Nephron progenitor cell (in vitro differentiated cells): ENCODE measurements at places on chromosomes 12 and 14.
A peak's percentile ranks its signal among the peaks of the same experiment; 100 is the strongest.

DNA sequence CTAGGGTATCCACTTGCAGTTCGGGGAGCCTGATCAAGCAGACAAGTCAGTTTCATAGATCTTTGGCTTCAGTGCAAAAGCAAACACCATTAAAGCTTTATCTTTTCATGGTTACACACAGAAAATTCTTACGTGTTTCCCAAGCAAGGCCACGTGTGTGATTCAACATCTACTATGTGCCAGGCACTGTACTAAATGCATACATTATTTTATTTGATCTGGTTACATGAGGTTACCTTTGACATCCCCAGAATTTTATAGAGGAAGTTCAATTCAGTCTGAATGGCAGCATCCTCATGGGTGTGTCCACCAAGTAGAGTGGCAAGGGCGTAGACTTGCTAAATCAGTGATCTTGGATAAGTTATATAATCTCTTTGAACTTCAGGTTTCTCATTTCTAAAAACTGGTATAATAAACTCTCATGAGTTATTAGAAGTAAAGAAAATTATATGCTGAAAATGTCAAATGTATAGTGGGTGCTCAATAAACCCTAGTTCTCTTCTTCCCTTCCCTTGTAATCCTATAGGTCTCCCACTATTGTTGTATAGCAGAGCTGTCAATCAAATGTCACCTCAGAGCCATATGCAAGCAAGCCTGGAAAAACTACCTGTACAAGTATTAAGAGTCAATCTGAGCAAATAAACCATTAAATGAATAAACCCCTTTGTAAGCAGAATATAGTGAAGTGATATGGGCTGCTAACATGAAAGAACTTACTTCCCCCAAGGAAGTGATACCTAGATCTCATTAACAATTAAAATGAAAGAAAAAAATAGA, 50.3 kb upstream of the TMX1 start:
- no peak for DNase-seq

- DNase-seq = no peak
These were observed 46.9 kb downstream of the EVL start for GRCh38 chr14:100111931-100112704.

- peak; percentile 60 for DNase-seq
These were observed 677 bp downstream of the C12orf75 start for GRCh38 chr12:105330931-105331804.

DNA sequence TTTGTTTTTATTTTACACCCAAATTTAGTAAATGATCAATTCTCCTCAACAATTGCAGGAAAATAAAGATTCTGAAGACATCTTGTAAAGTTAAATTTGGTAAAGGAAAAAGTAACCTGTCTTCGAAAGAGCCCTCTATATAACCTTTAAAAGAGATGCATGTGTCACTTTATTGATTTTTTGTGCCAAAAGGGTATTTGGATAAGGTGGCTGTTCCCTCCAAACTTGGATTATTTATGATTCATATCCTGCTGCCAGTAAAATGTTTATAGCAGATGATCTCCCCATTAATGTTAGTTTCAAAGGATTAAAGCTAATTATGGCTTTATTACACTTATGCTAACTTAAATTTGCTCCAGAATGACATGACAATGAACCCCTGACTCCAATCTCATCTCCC, 98.8 kb downstream of the DUSP6 start:
- DNase-seq = no peak

- no peak for DNase-seq
These were observed 20.0 kb upstream of the SGPP1 start for GRCh38 chr14:63747846-63748245.

GRCh38 chr14:50055461-50056228, 60.7 kb downstream of the VCPKMT start:
- DNase-seq = no peak

- peak; percentile 75 for DNase-seq
These were observed 11.4 kb downstream of the TMEM121 start for GRCh38 chr14:105537580-105538474.

DNA sequence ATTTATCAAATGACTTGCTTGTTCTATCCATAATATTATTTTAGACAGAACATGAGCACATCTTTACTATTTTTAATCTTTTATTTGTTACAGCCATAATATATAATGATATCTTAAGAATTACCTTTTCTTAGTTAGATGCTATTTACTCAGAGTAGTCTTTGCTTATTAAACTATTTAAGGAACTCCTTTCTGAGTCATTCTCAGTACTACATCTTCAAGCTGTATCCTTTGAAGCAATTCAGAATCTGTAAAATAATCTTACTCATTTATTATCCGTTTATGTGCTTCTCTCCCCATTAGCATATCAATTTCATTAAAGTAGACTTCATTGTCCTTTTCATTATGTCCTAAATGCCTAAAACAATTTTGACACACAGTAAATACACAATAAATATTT, 240.4 kb upstream of the FAR2 start:
- DNase-seq = no peak

DNA sequence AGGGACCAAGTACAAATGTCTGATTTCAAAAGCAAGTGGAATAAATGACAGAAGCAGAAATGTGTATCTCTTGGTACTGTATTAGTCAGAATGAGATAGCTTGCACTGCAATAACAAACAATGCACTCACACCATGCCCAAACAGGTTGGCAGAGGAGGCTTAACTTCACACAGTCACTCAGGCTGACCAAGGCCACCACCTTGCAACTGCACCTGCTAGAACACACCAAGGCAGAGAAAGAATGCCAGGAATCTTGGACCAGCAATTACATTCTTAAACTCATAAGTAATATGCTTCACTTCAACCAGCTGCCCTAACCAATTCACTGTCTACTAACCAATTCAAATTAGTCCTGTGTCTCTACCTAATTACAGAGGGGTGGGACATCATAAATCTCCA, 378.3 kb downstream of the BCL11B start:
- no peak for DNase-seq

- peak; percentile 6 for DNase-seq
These were observed 86.5 kb downstream of the CAND1 start for GRCh38 chr12:67355428-67356379.

- no peak for DNase-seq
These were observed 66.2 kb upstream of the TMX1 start for GRCh38 chr14:51173863-51174262.

GRCh38 chr12:69027411-69027881, 94.5 kb upstream of the CPM start:
- DNase-seq = no peak

GRCh38 chr14:58150243-58150805, 1.7 kb downstream of the ARMH4 start:
- no peak for DNase-seq

- no peak for DNase-seq
These were observed 539.6 kb downstream of the VRK1 start for GRCh38 chr14:97336816-97337215.

DNA sequence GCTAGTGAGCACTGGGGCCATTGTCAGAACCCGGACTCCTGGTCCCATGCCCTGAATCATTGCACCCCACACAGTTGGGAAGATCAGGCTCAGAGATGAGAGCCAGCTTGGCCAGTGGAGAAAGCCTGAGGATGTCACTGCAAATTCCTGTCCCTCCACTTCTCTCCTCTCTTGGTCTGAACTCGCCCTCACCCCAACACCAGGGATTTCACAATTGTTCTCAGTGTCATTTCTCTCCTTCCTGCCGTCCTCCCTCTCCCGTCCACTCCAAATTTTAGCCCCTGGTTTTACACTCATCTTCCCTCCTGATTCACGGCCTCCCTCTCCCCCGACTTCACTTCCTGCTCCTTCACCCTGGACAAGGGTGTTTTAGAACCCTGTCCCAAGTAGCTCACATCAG, 11.1 kb downstream of the KRT75 start:
- no peak for DNase-seq

- DNase-seq = no peak
These were observed 60.1 kb downstream of the ADCK1 start for GRCh38 chr14:77859934-77860570.

DNA sequence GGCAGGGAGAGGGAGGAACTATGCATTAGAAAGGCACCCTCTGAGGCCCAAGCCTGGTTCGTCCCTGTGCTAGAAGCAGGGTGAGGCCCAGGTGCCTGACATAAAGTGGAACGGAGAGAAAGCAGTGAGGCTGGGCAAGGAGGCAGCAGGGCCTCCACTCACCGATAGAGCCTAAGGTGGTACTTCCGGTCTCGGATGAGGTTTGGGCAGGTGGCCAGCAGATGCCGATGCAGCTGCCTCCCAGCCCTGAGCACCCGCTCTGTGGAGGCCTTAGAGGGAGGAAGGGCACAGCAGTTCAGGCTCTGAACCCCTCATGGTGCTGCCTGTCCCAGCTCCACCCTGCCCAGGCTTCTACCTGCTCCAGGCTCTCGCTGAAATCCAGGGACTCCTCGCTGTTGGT, 7.1 kb downstream of the RAPGEF3 start:
- DNase-seq = no peak

DNA sequence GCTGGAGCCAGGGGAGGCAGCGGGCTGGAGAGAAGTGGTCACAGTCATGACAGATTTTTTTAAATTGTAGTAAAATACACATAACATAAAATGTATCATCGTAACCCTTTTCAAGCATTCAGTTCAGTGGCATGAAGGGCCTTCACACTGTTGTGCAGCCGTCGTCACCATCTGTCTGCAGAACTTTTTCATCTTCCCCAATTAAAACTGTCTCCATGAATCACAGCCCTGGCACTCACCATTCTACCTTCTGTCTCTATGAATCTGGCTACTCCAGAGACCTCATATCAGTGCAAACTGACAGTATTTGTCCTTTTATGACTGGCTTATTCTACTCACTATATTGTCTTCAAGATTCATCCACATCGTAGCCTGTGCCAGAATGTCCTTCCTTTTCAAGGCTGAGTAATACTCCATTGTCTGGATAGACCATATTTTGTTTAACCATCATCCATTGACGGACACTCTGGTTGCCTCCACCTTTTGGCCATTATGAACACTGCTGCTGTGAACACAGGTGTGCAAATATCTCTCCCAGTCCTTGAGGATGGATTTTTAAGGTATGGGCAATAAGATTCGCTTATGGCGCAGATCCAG, 91.5 kb upstream of the NCOR2 start:
- DNase-seq = no peak

DNA sequence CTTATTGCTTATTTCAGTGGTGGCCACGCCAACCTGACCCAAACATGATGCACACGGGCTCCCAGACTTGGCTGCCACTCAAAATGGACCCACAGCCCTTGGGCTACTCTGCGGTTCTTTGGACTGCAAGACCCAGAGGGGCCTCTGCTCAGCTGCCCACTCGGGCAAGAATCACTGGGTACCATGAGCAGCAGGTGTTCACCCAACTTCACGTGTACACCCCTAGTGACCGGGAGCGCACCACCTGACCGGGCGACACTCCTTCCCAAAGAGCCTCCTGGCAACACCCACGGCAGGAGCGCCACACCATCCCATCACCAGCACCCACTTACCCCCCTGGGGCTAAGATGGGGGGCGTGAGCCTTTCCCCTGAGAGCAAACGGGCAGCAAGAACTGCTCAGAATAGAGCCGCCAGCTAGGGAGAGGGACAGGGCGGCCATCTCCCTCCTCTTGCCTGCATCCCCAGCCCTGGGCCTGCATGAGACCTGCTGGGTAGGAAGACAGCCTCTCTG, 32.0 kb downstream of the CCNK start:
- DNase-seq = no peak

- no peak for DNase-seq
These were observed 382.7 kb upstream of the RGS6 start for GRCh38 chr14:71549421-71550050.

DNA sequence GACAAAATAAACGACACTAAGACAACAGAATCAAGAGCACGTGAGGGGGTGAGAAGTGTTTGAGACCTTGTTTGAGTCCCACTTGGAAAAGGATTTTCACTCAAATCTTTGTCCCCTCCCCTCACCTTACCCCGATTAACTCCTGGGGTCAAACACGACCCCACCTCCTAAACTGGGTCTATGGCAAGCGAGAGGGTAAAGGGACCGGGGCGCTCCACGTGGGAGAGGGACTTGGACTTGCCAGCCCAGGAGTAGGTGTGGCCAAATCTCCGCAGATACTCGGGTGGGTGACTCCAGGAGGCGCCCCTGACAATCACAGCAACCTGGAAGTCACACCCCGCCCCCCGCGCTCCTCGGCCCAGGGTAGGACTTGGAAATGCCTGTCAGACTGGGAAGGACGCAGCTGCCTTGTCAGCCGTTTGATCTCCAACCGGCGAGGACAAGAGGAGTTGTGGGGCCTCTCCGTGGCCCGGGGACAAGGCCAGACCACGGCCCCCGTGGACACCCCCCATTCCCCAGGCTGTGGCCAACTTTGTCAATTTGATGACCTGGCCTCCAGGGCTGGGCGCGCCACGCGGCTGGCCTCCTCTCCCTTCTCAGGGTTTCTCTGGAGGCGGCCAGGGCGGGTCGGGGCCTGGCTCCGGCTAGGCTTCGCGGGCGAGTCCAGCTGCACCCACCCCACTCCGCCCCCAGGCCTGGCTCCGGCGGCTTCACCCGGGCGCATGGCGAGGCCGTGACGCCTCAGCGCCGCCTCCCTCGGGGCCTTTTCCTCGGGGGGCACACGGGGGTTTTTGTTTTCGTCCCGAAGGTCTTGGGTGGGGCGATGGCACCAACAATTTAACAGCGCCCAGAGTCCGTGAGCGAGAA, 1.1 kb upstream of the BCL11B start:
- DNase-seq = peak; percentile 67

GRCh38 chr12:120007272-120007671, 18.2 kb downstream of the BICDL1 start:
- DNase-seq = no peak

DNA sequence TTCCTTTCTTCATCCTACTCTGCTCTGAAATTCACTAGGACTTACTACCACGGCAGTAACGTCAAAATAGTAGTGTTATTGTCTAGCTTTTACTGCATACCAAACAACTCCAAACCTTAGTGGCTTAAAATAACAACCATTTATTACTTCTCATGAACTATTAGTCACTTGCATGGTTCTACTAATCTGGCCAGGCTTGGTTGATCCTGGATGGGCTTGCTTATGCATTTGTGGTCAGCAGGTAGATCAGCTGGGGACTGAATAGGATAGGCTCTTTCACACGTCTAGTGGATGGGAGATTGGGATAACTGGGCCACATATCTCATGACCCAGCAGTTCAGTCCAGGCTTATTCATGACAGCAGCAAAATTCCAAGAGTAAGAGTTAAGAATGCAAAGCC, 9.4 kb upstream of the SLC35F4 start:
- no peak for DNase-seq
